ENCODE measurements at places on chromosomes 6 and 20.

- DNase-seq, result no peak
Measured at GRCh38 chr6:102793752-102794151, 1400.2 kb downstream of the GRIK2 start.

- DNase-seq, result no peak
Measured at GRCh38 chr6:145453376-145453775, 281.9 kb downstream of the EPM2A start.

DNA sequence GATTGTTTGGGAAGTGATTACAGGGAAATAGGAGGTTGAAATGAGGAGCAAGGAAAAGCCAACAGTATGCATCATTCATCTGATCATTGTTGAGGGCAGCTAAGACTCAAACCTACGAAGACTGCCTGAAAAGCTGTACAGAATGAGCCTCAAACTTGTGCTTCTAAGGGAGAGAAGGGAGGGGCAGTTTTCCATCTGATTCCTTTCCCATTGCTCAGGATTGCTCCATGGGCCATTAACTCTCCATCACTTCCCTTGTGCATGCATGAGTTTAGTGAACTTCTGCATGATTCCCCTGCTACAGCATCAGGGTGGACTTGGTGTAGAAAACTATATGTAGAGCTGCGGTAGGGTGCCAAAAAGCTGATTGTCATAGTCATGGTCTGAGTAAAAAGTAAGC lies 742.7 kb upstream of the SLC35B3 start:
- DNase-seq, result no peak

DNA sequence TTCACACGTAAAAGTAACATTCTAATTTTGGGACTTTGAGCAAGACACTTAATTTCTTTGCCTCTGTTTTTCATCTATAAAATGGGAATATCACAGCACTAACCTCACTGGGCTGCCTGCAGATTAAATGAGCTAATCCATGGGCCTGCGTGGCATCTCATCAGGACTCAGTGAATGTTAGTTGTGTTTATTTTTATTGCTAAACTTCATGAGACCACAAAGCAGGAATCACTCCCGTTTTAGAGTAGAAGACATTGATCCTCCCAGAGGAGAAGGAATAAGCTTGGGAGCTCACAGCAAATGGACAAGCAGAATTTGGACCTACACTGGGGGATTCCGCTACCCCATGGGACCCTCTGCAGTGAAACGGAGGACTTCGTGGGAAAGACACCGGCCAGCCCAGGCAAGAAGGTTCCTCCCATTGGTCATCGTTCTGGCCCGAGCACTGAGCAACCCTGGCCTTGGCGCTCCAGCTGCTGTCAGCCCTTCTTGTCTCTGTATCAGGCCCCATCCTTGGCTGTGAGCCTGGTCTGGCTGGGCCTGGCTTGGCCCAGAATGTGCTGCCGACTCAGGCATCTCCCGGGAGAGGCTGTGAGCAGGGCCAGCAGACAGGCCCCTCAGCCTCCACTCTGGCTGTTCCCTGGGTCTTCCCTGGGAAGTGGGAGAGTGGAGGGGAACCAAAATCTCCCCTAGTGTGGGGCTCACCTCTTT lies 79.8 kb downstream of the NFATC2 start:
- DNase-seq, result no peak

- no peak for DNase-seq
Measured at GRCh38 chr6:75609639-75610590, 8.2 kb downstream of the SENP6 start.

GRCh38 chr6:130671119-130671518 lies 156.1 kb upstream of the SMLR1 start:
- no peak for DNase-seq

DNA sequence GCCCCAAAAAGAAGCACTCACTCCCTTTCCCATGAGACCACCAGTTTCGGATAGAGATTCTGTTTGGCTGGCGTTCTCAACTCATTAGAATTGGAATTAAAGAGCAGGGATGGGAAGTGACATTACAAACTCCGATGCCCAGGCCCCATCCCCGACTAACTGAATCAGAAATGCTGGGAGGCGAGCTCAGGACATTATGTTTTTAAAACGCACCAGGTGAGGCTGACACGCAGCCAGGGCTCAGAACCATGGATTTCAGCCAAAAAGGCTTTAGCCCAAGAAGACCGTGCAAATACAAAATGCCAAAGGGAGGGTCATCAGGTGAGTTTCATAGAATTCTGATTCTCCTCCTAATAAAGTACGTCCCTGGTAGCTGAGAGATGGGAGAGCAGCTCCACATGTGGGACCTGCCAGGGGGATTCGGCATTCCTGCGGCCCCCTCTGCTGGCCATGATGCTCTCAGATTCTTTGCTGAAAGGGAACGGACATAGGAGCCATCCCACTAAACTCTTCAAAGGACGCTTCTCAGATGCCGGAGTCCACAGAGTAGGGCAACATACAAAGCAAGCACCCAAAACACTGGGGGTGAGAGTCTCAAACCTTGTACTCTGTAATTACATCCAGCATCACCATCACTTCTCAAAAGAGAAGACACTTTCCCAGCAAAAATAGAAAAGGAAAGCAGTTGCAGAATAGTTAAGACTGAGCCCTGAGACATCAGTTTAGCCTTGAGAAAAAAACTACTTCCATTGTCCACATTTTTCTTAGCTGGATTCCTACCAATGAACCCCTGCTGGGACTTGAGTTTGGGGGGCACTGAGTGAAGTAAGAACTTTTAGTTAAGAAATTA lies 205.2 kb downstream of the BMP7 start:
- peak; percentile 56 for DNase-seq

GRCh38 chr20:24917797-24918578 lies 31.1 kb upstream of the CST7 start:
- peak; percentile 80 for DNase-seq

GRCh38 chr20:3669710-3670367 lies 6.6 kb upstream of the GFRA4 start:
- DNase-seq, result no peak

DNA sequence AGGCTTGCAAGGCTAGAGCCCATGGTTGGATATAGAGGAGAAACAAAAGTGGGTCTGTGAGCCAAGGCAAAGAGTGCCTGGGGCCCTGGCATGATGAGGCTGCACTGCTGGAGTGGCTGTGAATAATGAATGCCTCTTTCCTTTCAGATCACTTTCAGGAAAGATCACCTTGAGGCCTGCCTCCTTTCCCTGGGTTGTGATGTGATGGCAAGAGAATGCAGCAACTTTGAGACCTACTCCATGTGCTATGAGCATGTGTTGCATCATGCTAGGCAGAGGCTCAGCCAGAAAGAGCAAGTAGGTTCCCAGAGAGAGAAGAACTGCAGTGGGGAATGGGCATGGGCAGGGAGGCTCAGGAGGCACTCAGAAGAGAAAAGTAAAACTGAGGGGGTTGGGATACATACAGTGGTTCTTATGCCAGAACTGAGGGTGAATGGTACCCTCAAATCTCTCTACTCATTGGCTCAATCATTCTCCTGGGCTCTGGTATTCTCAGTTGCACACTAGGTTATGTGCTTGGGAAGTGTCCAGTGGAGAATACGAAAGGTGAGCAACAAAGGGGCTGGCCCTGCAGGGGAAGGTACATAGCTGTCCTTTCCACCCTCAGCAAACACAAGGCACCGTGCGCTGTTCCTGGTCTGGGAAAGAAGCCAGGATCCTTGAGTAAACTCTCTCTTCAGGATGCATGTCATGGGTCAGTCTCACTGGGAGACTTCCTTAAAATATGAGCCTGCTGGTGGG lies 45.9 kb downstream of the CD164 start:
- DNase-seq, result peak; percentile 8

DNA sequence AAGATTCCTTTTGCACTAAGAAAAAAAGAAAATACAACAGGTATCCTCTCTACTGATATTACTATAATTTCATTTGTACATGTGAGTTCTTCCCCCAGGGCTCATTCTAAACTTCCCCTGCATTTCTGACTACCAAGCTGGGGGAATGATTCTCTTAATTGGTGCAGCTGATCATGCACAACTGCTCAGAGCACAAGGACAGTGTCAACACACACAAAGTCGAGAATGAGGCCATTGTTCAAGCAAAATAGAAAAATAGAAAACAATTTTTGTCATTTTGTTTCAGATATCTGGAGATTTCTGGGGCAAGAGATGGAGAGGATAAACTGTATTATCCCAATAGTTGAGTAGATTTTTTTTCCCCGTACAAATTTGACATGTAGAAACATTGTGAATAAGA lies 236.3 kb downstream of the HAO1 start:
- peak; percentile 35 for DNase-seq

DNA sequence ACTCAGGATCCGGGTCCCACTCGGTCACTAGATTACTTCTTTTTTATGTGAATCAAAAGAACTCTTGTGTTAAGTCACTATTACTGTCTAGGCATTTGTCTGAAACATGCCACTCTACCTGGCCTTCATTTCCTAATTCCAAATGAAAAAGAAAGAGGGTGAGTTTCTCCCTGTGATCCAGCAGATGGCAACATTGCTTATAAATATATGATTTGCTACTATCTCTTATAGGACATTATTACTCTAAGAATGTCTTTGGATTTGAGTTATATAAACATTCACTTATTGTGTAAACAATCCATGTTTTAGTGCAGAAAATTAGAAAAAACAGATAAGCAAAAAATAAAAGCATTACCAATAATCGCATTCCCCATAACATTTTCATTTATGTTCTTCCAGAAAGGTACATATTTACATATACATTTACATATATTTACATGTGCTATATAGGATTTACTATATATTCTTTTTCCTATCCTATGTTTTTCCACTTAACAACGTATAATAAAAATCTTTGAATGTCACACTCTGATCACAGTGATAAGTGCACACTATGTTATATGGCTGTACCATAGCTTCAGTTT lies 66.9 kb downstream of the FAXC start:
- peak; percentile 1 for DNase-seq

- no peak for DNase-seq
Measured at GRCh38 chr6:39074486-39074885, 25.9 kb downstream of the GLP1R start.

DNA sequence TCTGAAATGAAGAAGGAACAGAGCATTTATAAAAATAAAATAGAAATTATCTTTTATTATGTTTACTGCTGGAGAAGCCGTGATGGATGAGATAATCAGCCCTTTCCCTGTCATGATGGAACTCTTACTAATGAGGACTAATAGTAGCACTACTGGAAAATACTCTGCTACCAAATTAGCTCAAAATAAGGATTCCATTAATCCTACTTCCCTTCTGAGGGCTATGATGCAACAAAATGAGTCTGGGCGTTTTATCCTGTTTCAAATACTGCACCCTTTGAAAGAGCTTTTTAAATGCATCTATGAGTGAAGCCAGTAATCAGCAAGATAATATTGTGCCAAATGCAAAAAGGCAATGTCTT lies 59.3 kb upstream of the CARMIL1 start:
- no peak for DNase-seq

DNA sequence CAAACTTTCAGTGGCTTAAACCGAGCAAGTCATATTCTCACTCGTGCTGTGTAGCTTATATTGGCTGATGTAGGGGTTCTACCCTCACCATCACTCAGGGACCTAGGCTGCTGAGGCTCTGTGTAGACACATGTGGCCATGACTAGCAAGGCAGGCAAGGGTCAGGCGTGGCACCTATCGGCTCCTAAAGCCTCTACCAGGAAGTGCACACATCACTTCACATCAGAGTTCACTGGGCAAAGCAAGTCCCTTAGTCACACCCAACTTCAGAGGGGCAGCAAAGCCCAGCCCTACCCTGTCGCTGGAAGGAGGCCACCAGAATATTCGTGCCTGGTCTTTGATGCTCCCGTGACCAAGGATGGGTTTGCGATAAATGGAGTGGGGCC lies 42.9 kb downstream of the PPP1R14C start:
- no peak for DNase-seq

DNA sequence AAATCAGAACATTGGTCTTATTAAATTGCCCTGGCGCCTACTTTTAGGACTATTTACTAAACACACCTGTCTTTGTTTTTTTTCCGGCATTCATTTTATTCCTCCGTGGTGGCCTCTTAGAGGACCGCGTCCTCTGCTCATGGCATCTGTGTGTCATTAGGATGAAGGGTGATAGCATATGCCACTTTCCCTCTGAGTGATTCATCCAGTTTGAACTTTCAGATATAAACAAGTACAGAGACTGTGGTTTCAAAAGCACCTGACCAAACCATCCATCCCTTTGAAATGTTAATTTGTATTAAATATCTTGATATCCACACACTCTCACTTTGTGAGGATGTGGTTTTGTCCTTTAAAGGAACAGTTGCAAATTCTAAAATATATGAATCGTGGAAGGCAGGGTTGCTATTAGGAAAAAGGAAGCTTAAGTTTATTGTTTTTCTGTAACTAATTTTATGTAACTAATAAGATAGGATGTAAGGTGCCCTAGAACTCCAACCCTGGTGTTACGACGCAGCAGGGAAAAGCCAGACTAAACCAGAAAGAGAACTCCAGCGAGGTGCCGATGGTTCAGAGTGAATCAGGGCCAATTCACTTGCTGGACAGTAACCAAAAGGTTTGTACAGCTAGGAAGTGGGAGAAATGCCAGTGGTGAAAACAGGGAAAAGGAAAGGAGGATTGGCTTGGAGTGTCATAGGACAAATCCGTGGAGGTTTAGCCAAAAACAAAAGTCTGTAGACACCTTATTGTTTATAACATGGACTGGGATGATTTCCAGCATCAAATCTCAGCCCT lies 98.7 kb downstream of the SHLD1 start:
- DNase-seq, result no peak

DNA sequence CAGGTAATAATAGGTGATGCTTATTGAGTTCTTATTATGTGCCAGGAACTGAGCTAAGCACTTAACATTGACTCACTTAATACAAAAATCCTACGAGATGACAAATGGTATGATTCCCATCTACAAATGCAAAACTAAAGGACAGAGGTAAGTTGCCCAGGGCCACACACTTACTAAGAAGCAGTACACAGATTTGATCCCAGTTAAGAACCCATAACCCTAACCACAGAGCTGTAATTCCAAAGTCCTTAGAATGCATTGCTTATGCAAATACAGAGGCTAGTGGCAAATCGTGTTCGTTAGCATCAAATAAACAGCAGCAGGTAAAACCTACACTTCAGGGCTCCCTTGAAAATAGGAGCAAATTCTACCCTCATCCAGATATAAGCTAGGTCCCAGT lies 104.0 kb downstream of the SASH1 start:
- no peak for DNase-seq

DNA sequence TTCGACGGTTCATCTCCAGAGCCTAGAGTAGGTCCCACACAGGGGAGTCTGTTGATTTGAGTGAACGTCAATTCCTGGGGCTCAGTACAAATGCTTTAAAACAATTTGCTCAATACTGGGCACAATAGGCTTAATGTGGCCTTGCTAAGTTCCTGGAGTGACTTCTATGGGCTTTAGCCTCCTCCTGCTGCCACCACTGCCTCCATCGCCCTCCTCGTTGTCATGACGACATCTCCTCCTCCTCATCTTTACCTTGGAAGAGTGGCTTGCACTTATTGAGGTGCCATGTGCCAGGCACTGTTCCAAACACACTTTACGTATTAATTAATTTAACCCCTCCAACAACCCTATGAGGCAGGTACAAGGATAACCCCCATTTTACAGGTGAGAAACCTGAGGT lies 11.8 kb upstream of the ZMYND8 start:
- no peak for DNase-seq

- DNase-seq, result no peak
Measured at GRCh38 chr20:63127700-63128364, 88.1 kb downstream of the YTHDF1 start.

Measured in NCI-H345 (cell line).